ENCODE measurements at places on chromosomes 2 and 18.
A peak's percentile ranks its signal among the peaks of the same experiment; 100 is the strongest.

GRCh38 chr2:70626254-70626990, 72.8 kb upstream of the TGFA start:
- DNase-seq = no peak

DNA sequence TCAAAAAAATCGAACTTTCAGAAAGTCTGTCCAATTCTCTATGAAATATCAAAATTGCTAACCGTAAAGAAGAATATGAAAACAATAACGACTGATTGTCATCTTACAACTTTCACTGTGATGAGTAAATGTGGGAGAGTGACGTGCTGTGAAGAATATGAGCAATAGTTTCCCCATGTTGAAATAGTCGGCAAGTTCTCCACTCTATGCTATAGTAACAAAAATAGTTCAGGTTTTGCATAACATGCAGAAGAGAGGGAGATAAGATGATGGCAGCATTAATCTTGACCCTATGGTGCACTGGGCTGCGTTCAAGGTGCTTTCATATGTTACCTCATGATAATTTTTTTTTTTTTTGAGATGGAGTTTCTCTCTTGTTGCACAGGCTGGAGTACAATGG, 196.8 kb upstream of the CYRIA start:
- DNase-seq = no peak

GRCh38 chr2:202034249-202035088, 814 bp downstream of the FZD7 start:
- peak; percentile 56 for DNase-seq

GRCh38 chr2:218786133-218786532, 4.2 kb downstream of the CYP27A1 start:
- DNase-seq = no peak

GRCh38 chr2:235570966-235571692, 77.3 kb downstream of the AGAP1 start:
- DNase-seq = no peak

- no peak for DNase-seq
Observed at GRCh38 chr2:200270732-200271131, 35.8 kb upstream of the SPATS2L start.

GRCh38 chr2:152573168-152573567, 144.1 kb downstream of the PRPF40A start:
- peak; percentile 74 for DNase-seq

- DNase-seq = peak; percentile 80
Observed at GRCh38 chr2:121502246-121502645, 28.4 kb upstream of the RNU4ATAC start.

Data from astrocyte of the spinal cord (primary cell).